Renal cortex interstitium (tissue), 15 donors: ENCODE measurements at places on chromosomes 2 and 18. TPM values are rescaled to one million over a fixed set of nuclear protein-coding genes. Genes with fewer than 3 reads are reported as not detected.

C18orf32 gene
- 28.7 TPM for polyA plus RNA-seq

OBSL1 gene
- 199 TPM for polyA plus RNA-seq

ZAP70 gene
- 2.6 TPM for polyA plus RNA-seq

DNA sequence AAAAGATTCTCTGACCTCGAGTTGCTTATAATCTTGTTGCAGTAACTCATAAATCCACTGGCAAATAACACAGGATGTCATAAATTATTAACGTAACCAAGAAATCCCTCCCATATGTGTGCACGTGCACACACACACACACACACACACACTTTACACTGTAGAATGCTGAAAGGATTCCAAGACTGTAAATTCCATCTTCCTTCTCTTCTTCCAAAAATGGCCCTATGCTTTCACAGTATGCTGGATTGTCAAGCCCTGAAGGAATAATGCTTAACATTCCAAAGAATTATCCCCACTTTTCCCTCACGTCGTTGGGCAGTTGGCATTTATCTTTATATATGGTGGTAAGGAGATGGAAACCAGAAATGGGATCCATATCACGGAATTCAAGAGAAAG, 117.5 kb upstream of the CRIM1 start:
- no peak for DNase-seq

DNA sequence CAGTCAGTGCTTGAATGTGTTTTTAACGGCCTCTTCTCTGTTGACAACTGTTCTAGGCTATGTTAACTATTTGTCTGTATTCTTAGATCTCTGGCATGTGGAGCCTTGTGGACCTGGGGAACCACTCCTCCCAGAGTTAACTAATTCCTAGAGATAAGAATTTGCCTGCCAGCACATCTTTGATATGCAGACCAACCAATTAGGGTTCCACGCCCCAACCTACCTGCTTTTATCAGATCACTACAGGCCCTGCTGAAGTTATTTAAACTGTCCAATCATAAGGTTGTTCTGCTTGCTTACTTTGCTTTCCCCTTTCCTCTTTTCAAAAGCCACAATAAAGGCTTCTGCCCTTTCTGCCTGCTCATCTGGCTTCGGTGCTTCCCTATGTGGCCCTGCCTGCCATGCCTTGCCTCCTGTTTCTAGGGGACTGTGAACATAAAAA, 8.5 kb upstream of the CYBRD1 start:
- DNase-seq = no peak

GRCh38 chr2:175874291-175874690, 127.8 kb downstream of the LNPK start:
- no peak for DNase-seq

- DNase-seq = no peak
These were observed 359.8 kb upstream of the SETBP1 start for GRCh38 chr18:44320619-44321460.

DNA sequence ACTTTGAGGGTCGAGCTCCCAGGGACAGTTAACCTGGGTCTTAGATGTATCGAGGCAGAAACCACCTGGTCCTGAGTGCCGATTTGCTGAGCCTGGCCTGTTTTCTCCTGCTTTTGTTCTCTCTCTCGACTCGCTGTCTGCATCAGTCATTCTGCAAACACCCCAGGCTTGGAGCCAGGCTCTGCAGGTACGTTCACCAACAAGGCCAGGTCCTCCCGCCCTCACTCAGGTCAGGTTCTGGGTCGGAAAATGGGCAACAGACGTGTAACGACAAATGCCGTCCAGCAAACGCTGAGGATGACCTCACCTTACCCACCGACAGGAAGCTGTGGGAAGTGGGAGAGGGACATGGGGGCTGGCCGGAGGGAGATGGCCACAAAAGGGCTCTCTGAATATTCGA, 57.7 kb upstream of the PXDN start:
- DNase-seq = no peak

GRCh38 chr18:77069931-77070330, 62.7 kb downstream of the MBP start:
- no peak for DNase-seq
